ENCODE measurements at places on chromosomes 3 and 15.

GRCh38 chr15:88920186-88920891, 7.2 kb upstream of the MFGE8 start:
- no peak for DNase-seq

DNA sequence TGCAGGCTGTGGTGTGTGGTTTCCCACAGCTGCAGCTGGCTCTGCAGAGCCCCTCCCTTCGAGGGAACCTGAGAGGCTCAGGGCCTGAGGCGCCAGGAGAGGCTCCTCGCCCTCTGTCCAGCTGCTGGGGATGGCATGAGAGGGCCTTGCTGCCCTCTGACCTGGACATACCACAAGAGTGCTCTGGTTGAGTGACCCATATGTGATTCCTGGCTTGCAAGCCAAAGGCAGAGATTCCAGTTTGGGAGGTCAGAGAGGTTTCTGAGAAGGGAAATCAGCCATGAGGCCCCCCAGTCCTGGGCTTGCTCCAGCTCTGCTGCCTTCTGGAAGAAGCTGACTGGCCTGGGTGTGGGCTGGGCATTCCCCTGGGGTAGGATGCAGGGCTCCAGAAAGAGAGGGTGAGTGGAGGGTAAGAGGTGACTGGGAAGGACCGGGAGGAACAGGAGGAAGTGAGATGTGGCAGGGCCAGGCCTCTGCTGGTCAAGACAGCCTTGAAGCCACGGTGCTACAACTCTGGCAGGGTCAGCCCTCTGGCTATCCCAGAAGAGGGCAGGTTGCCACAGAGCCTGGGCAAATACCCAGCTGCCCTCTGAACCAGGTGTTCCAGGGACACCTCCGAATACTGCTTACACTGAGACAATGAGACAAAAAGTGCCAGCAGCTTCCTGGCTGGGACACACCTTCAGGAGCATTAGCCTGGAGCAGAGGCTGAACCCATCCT, 16.0 kb upstream of the SRP14 start:
- no peak for DNase-seq

DNA sequence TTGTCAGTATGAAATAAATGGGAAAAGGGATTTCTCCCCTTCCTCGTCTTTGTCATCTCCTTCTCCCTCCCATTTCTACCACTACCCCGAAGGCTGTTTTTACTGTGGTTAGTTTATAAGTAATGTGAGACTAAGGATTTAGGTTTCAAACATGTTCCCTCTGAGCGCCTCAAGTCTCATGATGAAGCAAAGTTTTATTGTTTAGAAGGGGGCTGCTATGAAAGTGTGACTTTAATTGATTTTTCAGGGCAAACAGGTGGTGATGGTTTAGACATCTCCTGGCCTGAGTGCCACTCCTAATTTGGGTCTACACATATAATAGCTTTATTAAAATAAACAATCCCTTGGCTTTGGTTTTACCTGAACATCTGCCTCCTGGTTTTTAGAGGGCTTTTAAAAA, 185.5 kb downstream of the MCTP2 start:
- no peak for DNase-seq

- no peak for DNase-seq
Observed at GRCh38 chr3:117480525-117480924, 770.9 kb downstream of the TUSC7 start.

- no peak for DNase-seq
Observed at GRCh38 chr15:64842096-64842939, 603 bp downstream of the PLEKHO2 start.

- no peak for DNase-seq
Observed at GRCh38 chr3:51969841-51970240, 2.6 kb upstream of the PCBP4 start.

DNA sequence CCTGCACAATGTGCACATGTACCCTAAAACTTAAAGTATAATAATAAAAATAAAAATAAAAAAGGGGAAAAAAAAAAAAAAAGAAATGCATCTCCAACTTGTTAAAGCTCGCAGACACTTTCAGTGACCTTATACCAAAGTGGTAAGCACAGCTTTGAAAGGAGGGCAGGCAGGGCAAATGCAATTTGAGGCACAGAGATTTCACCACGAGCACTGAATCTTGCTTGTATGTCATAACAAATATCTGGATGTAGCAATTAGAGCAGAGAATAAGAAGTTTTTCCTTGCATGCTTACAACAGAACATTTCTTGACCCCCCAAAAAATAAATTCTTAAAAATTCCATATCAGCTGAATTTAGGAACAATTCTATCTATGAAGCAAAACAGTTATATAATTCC, 66.5 kb downstream of the FBN1 start:
- no peak for DNase-seq

DNA sequence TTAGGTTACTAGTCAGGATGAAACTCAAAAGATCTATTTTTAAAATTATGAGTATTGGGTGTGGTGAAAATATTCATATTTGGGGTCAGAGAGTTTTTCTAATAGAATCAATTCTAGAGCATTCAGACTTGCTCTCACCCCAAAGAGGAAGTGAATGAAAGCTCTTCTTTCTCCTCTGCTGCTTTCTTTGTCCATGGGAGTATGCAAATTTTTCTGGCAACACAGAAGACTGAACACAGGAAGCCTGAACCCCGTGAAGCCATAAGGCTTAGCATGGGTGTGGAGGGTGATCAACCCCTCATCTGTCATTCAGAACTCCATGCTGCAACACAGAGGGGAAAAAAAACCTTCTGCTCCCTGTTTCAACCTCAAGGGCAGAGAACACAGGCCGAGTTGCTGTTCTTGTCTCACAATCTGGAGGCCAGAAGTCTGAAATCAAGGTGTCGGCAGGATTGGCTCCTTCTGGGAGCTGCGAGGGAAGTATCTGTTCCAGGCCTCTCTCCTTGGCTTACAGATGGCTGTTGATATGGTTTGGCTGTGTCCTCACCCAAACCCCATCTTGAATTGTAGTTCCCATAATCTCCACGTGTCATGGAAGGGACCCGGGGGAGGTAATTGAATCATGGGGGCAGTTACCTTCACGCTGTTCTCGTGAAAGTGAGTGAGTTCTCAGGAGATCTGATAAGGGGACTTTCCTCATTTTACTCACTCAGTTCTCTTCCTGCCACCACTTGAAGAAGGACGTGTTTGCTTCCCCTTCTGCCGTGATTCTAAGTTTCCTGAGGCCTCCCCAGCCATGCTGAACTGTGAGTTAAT, 33.7 kb upstream of the CD47 start:
- peak; percentile 29 for DNase-seq

GRCh38 chr15:98806275-98806895, 158.0 kb downstream of the IGF1R start:
- DNase-seq, result no peak

GRCh38 chr15:67049351-67050044, 15.9 kb upstream of the SMAD3 start:
- no peak for DNase-seq

GRCh38 chr3:22113453-22113852, 362.4 kb upstream of the ZNF385D start:
- no peak for DNase-seq

DNA sequence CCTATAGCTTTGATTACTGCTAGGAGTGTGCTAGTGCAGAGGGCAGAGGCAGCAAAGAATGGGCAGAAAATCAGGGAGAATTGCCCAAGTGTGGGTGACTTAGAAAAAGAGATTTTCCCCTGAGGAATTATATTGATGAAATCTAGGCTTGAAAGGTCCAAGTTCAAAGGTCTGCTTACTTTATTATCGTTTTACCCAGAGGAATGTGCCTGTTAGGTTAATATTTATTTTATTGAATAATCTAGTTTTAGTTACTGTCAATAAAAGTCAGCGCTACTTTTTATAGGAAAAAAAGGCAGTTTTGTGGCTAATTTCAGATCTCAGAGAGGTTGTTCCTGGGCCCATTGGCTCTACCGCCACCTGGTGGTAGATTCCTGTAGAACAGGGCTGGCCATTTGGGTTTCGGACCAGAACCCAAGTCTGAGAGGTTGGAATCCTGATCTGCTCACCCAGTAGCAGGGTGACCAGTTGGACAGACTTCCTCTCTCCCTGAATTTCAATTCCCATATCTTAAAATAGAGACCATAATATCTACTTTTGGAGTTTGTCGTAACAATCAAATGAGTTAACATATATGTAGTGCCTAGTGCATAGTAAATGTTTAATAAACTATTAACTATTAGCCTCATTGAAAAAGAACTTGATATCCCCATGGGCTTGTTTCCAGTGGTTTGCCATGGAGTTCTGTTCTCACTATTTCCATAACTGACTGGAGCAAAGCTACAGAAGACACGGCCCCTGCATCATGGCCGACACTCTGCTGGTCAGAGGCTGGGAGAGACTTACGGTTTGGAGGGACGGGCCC, 62.7 kb upstream of the ZNF148 start:
- DNase-seq, result peak; percentile 19

- DNase-seq, result no peak
Observed at GRCh38 chr3:39050029-39050428, 1.7 kb downstream of the SCN11A start.

DNA sequence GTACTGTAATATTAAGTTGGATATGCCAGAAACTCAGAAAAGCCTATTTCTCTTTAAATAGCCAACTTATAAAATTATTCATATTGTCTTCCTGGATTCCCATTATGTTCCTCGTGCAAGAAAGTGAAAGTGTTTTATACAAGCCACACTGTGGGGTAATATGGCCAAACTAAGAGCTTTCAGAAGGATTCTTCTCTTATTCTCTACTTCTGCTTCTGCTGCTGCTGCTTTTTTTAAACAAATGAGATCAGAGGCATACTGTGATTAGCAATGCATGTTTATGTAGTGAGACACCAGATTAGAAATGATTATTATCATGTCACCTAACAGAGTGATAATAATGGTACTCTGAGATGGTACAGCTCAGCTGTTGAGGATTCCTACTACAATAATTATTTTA, 1026.5 kb upstream of the CFAP20DC start:
- DNase-seq, result no peak

DNA sequence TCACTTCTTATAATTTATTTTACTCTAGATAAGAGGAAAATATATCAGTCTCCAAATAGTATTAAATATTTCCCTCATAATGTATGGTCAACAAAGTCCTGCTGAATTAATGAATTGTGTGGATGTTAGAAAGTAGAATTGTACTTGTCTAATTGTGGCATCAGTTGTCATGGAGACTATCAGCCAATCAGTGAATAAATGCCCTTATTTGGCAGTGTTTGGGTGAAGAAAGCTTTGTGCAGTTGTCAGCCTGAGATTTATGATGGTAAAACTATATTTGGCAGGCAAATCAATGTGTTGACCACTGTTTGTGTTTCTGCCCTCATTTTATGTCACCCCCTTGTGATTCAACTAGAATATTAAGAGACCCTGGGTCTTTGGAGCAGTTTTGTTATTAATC, 293.6 kb upstream of the MDFIC2 start:
- DNase-seq, result no peak

DNA sequence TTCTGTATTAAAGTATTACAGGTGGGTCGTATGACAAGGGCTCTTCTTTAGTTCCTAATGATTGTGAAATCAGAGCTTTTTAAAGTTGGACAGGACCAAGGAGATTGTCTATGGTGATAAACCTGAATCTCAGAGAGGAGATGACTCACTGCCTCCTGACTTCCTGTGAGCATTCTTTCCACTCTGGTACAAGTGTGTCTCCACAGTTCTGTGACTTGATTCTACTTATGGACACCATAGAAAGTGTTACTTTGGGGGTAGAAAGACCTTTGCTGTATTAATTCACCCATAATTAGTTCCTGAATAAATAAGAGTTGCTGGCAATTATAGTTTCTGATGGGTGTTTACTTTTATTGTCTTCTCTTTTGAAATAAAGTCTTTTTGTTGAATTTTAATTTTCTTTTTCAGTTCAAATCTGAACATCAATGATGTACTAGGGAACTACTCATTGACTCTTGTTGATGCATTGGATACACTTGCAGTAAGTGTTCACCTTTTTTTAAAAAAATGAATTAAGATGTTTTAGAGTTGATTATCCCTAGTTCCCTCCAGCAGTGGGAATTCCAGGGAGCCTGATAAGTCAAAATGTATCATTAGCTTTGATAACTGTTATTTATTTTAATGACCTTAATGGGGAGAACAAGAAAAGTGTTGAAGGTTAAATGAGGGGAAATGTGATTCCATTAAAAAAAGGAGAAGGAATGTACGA, 7.4 kb downstream of the EDEM1 start:
- no peak for DNase-seq

- no peak for DNase-seq
Observed at GRCh38 chr15:77354063-77354462, 65.8 kb downstream of the PEAK1 start.

DNA sequence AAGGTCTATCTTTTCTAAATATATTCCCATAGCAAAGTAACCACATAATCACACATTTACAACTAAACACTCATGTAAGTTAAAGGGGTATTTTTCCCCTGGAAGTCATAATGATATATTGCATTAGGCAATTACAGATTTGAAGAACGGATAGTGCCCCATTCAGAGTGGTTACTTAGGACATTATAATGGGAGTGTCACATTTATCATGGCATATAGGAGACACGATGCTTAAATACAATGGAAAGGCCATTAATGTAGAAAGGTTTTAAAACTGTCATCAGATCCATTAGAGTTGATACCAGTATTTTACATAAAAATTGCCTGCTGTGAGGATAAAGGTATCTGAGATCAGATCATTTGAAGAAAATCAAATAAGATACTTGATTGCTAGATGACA, 582.0 kb upstream of the SEMA6D start:
- DNase-seq, result no peak

DNA sequence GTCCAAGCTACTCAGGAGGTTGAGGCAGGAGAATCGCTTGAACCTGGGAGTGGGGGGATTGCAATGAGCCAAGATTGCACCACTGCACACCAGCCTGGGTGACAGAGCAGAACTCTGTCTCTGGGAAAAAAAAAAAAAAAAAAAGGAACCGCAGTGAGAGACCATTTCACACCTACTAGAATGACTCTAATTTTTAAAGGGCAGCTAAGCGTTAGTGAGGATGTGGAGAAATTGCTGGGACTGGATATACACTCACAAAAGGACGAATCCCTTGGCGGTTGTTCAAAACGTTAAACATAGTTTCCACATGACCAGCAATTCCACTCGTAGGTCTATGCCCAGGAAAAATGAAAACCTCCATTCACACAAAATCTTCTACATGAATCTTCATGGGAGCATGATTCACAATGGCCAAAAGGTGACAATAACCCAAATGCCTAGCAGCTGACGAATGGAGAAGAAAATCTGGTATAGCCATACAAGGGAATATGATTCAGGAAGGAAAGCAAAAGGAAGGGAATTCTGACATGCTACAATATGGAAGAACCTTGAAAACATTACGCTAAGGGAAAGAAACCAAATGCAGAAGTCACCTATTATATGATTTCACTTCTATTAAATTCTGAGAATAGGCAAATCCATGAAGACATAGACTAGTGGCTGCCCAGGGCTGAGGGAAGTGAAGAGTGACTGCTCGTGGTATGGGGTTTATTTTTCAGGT, 127.0 kb downstream of the CHSY1 start:
- DNase-seq, result no peak

GRCh38 chr3:89303701-89304100, 196.3 kb downstream of the EPHA3 start:
- DNase-seq, result no peak

GRCh38 chr15:65033659-65034269, 4.3 kb upstream of the MTFMT start:
- peak; percentile 43 for DNase-seq

DNA sequence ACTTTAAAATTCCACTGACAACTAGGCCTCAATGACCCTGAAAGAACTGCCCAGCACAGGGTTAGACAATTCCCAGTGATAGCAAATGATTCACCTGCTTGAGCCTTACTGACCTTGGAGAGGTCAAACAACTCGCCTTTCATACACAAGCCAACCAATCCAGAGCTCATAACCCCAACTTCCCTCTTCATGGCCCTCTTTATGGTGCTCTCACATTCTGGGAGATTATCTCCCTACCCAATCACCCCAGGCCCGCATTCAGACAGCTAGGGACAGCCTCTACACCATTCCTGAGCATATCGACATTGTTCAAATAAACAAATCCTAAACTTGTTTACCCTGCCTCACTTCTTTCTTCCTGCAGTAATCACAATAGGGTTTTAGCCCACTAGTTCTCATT, 32.2 kb upstream of the COLQ start:
- no peak for DNase-seq
